OCI-LY7 (cell line): ENCODE measurements at places on chromosomes 4 and X.

DNA sequence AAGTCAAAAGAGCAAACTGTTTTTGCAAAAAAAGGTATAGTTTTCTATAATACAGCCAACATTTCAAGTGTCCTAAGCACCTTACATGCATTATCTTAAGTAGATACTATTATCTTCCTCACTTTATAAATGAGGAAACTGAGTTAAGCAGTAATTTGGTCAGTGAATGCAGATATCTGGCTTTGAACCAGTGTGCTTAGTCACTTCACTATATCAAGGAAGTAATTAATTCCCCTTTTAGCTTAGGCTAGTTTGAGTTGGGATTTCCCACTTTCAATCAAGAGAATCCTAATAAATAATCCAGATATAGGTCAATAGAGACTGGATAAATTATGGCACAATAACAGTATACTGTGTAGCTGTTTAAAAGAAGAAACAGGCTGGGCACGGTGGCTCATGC, 14.8 kb downstream of the SPINK2 start:
- no peak for DNase-seq

GRCh38 chr4:1715002-1715758, 3.1 kb upstream of the SLBP start:
- peak; percentile 83 for DNase-seq

- DNase-seq = no peak
These were observed 270.2 kb downstream of the PAPSS1 start for GRCh38 chr4:107449611-107450369.

- DNase-seq = no peak
These were observed 227.6 kb upstream of the MAB21L2 start for GRCh38 chr4:150354214-150354796.

- no peak for DNase-seq
These were observed 1009.6 kb upstream of the DIAPH2 start for GRCh38 chrX:95675011-95675410.

GRCh38 chr4:53531585-53532224, 59.6 kb downstream of the LNX1 start:
- DNase-seq = no peak

DNA sequence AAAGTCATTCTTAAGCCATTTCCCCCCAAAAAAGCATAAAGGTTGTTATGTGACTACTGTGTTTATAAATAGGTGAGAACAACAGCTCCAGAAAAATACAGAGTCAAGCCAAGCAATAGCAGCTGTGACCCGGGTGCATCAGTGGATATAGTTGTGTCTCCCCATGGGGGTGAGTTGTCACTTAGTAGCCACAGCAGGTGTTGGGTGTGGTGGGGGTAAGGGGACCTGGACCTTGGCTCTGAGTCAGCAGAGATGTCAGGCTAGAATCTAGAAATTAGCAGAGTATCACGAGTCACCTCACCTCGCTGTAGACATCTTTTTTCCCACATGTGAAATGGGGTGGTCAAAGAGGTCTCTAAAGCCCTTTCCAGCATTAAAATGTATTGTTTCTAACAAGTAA, 42.4 kb downstream of the MOSPD2 start:
- no peak for DNase-seq

DNA sequence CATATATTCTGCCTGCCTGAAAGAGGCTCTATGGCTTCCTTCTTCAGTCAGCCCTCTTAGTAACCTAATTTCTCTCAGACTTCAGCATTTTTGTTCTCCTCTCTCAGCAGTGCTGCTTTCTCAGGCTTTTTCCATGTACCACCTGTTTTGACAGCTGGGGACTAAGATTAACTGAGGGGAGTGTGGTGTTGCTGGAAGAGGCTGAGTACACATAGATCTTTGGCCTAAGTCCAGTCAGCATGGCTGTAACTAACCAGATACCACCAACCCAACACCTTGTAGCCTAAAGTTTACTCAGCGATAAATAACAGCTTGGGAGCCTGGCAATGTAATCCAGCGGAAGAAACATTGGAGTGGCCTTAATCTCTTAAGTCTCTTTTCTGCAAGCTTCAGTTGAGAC, 85.5 kb downstream of the RTL3 start:
- DNase-seq = no peak

GRCh38 chr4:37244583-37245390, at the start of gene NWD2:
Gene NWD2, plus strand, starts transcription at chr4:37244743. Its CDS starts 325 bp downstream, at chr4:37245068.
- no peak for DNase-seq

DNA sequence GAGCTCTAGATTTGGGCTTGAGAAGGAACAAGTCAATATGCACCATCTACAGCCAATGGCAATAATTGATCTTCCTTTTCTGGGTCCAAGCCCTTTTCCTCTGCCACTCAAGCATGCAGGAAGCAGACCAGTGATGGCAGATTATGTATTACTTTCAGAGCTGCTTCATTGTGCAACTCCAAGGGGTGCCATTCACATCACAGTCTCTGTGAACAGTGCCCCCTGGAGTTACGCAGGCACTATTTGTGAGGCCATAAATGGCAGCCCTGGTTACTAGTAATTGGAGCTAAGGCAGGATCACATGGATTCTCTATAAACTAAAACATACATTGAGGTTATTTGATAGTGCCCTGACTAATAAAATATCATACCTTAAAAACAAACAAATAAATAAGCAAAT, 313.4 kb upstream of the SLC7A11 start:
- peak; percentile 11 for DNase-seq

GRCh38 chrX:35625714-35626113, 172.4 kb upstream of the MAGEB16 start:
- no peak for DNase-seq

- DNase-seq = no peak
These were observed 28.7 kb downstream of the DIAPH2 start for GRCh38 chrX:96713303-96713702.
